Stimulated activated CD8-positive, alpha-beta memory T cell treated with anti-CD3 and anti-CD28 coated beads, Interleukin-15, amount 100 ng/mL, for 24 hours (primary cell): ENCODE measurements at places on chromosomes 1 and 21.

GRCh38 chr1:248815407-248816034 lies 10.2 kb downstream of the SH3BP5L start:
- DNase-seq = no peak

GRCh38 chr1:181350131-181350530 lies 133.2 kb upstream of the CACNA1E start:
- no peak for DNase-seq

- no peak for DNase-seq
These were observed 130.2 kb downstream of the CAPN8 start for GRCh38 chr1:223535319-223535718.

GRCh38 chr1:190608282-190608681 lies 130.6 kb upstream of the BRINP3 start:
- no peak for DNase-seq

GRCh38 chr21:32257962-32258785 lies 20.7 kb downstream of the MIS18A start:
- no peak for DNase-seq

DNA sequence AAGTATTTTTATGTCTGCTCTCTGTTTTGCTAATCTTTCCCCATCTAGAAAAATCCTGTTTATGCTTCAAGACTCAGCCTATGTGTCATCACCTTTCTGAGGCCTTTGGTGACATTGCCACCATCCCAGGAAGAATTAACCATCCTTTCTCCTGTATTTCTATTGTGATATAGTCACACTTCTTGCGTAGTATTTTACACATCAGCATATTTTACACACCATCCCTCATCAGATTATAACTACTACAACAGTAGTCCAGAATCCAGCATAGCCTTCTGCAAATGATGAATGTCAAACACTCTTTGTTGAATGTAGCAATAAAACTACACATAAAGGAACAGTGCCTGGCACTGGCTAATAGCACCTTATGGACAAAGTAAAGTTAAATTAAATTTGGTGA lies 275.3 kb upstream of the C1orf87 start:
- no peak for DNase-seq

- DNase-seq = no peak
These were observed 90.1 kb upstream of the ACTL8 start for GRCh38 chr1:17665054-17665453.

- no peak for DNase-seq
These were observed 16.9 kb downstream of the RPTN start for GRCh38 chr1:152141971-152142584.

- DNase-seq = no peak
These were observed 10.3 kb downstream of the PBX1 start for GRCh38 chr1:164569241-164569640.

DNA sequence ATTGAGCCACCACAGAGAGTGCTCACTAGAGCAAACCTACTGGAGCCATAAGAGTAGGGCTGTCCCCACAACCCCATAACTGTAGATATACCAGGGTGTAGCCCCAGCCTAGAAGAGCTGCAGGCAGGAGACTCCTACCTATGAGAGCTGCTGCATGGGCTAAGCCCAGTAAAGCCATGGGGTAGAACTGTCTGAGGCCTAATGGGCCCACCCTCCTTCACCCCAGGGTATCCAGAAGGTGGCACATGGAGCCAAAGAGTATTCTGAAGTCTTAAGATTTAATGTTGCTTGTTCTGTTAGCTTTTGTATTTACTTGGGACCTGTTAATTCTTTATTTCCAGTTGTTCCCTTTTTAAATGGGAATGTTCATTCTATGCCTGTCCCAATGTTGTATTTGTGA lies 1193.7 kb upstream of the ADGRL2 start:
- no peak for DNase-seq

DNA sequence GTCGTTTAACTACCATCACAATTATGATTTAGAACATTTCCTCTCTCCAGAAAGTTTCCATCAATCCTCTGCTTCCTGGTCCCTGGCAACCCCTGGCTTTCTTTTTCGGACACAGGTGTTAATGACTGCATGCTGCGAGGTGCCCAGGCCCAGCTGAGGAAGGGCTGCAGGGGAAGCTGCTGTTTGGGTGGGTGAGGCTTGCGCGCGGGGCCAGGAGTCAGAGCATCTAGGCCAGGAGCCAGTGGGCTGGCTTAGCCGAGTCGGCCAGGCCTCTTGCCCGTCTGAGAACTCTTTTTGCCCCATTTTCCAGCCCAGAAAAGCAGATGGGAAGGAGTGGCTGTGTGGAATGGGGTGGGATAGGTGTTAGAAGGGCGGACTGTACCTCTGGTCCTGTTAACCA lies 51.5 kb downstream of the NAV1 start:
- no peak for DNase-seq

DNA sequence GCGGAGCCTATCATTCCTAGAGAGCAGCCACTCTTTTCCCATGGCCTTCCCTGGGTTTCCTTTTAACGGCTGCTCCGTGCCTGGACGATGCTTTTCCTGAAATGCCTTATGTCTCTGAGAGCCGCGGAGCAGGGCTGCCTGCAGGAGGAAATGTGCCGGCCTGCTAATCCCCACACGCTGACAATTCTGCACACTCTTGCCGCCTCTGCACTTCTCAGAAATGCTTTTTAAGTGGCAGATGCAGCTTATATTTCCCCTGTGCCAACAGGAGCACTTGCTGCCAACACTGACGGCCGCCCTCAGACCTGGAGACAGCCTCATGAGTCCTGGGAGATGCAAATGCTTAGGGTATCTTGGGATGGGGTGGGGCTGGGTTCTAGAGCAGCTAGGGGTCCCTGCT lies 253.2 kb downstream of the GRIK3 start:
- no peak for DNase-seq

- DNase-seq = no peak
These were observed 63.2 kb upstream of the GNG4 start for GRCh38 chr1:235712812-235713211.

- DNase-seq = no peak
These were observed 12.7 kb downstream of the COL6A2 start for GRCh38 chr21:46110499-46111192.

DNA sequence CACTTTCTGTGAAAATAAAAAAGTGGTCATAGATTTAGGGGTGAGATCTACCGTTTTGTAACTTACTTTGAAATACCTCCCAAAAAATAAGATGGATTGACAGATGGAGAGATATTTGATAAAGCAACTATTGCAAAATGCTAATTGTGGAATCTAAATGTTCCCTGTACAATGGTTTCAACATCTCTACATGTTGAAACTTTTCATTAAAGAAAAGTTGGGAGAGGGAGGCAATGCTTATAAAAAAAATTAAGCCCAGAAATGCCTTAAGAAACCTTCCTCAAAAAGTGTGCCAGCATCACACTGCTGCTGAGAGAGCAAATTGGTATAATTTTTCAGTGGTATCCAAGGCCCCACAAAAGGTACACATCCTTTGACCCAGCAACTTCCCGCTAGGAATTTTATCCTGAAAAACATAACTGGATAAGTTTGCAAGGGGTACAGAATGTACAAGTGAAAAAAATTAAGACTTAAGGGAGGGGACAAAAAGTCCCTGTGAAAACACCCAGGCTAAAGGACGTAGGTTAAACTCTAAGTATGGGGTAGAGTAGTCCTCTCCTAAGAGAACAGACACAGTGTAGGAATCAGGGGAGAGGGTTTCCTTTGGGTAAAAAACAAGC lies 84.3 kb downstream of the TGFBR3 start:
- no peak for DNase-seq

DNA sequence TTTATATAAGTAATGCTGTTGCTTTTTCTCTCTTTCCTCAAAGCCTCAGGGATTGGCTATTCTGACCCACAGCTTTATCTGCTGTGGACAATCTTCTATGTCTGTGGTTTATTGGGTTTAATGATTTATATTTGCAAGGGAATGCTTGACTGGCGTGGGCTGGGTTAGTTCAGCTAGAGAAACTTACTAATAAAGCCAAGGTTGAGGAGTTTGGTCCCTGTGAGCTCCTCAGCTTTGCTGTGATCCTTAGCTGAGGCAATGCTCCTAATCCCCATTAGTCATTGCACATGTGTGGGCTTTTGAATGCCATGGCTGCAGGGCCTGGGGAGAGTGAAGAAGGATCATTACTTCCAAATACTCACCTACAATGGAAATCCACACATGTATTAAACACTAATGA lies 179.3 kb downstream of the ZNF326 start:
- no peak for DNase-seq

DNA sequence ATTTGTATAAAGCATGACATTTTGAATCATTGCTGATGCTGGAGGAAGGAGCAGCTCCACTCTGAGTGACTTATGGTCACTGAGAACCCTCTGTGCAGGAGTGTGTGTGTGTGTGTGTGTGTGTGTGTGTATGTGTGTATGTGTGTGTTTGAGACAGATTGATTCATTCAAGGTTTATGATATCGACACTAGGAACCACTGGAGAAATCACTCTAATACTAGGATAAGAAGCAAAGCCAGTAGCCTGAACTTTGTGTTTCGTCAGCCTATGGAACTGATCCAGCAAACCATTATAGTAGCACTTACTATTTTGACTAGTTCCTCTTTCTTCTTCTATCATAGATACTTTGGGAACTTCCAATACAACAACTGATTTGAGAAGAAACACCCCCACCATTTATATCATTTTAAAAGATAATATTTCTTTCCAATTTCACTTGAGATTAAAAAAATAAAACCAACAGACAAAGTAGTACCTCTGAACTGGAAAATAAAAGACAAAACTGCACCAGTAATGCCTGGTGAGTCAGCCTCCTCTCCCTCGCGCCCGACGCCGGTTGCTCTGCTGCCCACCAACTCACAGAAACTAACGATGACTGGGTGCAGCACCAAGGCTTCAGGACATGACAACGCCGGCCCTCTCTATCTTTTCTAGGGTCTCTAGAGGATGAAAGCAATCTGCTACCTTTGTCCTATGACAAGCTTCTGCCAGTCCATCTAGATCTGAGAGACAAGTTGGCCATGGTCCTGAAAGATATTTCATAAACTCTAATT lies 20.9 kb downstream of the SLAMF1 start:
- DNase-seq = no peak

DNA sequence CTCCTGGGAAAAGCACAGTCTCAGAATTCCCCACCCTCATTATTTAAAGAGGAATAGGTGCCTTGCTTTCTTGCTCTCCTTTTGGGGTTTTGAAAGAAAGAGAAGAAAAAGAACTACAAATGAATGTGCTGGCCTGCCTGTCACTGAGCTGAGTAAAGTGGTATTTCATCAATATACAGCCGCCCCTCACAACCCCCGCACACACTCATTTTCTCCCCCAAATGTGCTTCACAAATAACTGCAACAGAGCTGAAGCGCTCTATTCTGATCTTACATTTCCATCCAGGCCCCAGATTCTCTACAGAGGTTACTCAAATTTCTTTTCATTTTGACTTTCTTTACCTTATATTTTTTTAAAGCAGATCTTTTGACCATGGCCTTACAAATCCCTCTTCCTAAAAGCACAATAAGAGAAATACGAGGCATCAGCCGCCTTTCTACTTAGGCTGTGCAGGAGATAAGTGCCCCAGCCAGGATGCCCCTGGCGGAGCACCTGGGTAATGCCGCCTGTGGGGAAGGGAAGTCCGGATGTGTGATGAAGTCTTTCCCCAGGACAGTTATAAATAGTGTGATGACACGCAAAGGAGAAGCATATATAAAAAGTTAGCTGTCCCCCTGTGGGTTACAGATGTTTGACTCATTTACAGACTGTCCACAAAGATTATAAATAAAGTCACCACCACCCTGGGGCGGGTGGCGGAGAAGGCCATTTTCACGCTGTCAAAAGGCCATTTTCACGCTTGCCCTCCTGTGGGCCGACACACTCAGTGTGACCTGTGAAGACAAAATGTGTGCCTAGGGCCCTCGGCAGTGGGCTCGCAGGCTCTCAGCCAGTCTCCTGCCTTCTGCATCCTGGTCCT lies 6.5 kb downstream of the KCNN3 start:
- no peak for DNase-seq

GRCh38 chr1:32336963-32337675 lies 1.1 kb upstream of the MARCKSL1 start:
- DNase-seq = no peak

DNA sequence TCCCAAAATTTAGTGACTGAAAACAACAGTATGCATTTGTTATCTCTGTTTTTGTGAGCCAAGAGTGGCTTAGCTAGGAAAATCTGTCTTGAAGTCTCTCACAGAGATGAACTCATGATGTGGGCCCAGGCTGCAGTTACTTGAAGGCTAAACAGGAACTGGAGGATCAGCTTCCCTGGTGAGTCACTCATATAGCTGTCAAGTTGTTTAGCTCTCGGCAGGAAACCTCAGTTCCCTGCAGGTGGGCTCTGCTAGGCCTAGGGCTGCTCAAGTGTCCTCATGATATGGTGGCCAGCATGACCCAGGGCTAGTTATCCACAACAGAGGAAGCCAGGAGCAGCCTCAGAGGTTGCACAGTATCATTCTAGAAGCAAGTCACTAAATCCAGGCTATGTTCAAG lies 30.2 kb upstream of the DDX59 start:
- no peak for DNase-seq

- DNase-seq = no peak
These were observed 11.0 kb upstream of the RNU1-3 start for GRCh38 chr1:16677552-16678431.

DNA sequence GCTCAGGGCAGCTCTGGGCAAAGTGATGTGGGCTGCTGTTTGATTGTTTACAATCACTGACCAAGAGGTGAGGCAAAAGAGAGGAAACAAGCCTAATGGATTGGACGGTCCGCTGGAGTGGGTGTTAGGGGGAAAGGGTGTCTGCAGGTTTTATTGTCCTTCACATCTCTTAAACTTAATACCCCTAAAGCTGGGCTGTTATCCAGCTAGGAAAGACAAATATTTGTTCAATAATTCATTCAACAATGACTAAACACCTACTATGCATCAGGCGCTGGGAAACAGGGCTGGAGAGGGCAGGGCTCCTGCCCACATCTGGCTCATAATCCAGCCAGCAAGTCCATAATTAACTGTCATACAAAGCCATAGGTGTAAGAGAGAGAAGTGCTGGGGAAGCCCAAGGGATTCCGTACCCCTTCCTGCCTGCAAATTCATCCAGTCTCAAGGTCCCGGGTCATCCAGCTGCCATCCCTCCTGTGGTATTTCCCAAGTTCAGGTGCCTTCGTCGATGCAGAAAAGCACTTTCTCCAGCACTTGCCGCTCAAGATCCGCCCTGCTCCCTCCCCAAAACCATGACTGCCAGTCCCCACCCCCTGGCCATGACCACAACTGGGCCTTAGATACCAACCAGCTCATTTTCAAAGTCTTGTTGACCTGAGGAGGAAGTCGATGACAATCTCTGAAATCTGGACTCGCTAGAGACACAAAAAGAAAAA lies 10.7 kb downstream of the TMEM63A start:
- DNase-seq = no peak

- DNase-seq = no peak
These were observed 997.3 kb downstream of the AMY1C start for GRCh38 chr1:104746994-104747393.

DNA sequence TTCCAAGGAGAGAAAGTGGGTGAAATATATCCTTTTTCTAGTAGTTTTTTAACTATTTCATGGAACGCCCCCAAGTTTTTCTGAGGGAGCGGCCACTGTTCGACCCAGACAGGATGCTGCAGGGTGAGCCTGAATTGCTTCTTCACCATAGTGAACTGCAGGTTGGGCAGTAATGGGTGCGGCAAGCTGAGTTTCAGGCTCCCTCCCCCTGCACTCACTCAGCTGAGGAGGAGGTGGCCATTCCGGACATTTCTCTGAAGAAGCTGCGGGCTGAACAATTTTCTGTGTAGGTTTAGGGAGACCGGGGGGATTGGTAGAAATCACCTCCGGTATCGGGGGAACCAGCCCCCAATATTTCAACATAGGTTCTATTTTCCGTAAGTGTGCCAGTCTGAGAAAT lies 8.2 kb downstream of the DAP3 start:
- no peak for DNase-seq
